ENCODE measurements at places on chromosomes 5 and 9.

DNA sequence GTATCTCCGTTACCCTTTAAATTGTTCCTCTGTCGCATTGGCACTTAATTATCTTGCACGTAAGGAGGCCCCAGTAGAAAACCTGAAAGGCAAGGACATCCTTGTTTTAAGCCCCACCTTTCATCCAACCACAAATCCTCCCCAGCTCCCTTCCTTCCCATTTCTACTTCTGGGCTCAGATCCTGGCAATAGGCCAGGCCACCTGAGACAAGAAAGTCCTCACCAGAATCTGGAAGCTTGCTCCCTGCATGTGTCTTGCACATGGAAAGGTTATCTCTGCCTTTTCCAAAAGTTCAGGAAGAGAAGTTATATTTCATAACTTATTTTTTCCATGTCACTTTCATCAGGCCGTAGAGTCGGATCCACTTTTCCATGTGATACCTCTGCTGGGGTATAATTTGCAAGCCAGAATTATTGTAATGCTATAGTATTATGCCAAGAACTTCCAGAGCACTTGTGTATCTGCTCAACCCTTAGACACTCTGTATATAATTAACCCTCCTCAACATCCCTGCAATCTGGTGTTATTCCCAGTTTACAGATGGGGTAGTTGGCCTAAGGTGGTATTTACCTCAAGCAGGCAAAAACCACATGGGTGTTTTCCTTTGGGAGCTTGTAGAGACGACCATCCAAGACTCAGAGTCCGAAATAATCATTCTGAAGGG is 2.6 kb upstream of the SHB start:
- H3K27me3 ChIP-seq: no peaks in the 10 kb centered on the region
- no peaks in the 10 kb centered on the region for H3K4me1 ChIP-seq
- no peak for DNase-seq
- H3K4me3 ChIP-seq: no peak overlapping the region
- peaks cover 35% of the 10 kb centered on the region for H3K36me3 ChIP-seq

DNA sequence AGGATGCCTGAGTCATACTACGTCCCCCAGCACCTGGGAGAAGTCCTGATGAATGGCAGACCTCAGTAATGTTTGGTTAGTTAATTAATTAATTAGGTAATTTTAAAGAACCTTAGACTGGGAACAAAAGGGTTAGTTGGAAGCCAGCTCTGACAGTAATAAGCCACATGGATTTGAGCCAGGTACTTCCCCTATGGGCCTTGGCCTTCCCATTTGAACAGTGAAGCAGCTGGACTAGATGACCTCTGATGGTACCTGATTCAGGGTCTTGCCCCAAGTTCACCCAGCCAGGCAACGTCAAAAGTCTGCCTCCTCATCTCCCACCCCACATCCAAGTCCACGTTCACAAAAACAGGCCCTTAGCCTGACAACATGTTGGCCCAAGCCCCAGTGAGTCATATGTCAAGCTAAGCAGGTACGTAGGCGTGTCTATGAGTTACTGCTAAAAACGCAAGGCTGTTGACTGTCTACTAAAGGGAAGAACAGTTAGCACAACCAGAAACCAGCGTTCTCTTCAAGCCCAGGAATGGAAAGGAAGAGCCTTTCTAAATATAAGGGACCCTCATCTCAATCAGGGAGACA is 303.2 kb downstream of the ACTL7B start:
- peak overlapping the region; percentile 94 for H3K27ac ChIP-seq
- H3K4me3 ChIP-seq: peak overlapping the region; percentile 37
- peaks cover 9% of the 10 kb centered on the region for H3K36me3 ChIP-seq
- peak; percentile 57 for DNase-seq

DNA sequence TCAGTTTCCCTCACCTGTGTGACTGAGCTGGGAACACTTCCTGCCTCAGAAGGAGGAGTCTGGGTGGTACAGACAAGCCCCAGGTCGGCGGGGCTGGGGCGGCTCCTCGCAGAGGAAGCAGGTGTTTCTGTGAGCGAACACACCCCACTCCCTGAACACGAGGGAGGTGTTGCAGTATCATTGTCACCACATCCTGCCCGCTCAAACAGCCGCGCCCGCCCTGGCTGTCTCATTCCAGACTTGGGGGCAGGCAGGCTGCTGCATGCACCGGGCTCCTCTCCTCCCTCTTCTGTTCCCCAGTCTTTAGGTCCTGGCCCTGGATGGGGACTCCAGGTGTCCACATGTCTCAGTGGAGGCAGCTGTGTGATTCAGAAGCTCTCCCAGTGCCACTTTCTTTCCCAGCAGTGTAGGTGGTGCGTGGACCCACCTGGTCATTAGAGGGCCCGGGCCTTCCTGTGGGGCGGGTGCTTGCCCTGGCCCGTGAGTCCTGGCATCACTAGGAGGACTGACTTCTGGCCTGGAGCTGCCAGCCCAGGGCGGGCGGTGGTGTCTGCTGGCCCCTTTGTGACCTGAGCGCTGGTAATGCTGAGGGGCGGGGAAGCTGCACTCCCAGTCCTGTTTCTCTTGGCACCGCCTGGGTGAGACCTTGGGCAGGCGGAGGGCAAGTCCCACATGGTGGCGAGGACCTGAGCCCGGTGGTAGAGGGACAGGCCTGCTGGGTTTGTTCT is 18.3 kb upstream of the PHYHD1 start:
- H3K36me3 ChIP-seq: peaks cover 15% of the 10 kb centered on the region
- peak overlapping the region; percentile 83 for H3K27ac ChIP-seq
- H3K4me1 ChIP-seq: peaks cover 9% of the 10 kb centered on the region

DNA sequence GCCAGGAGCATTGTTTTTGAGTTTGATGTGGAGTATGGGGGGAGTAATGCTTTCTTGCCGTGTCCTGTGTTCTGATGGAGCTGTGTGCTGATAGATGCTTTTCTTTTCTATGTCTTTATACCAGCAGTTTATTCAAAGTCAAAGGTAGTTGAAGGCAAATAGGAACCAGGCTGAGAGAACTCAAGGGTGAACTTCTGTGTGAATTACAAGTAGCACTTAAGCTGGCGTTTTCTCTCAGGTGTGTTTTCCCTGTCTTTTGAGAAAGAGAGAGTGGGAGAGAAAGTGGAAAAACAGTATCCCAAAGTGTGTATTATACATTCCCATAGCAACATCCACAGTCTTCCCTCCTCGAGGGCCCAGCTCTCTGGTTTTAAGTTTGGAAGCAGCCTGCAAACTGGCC is 1.5 kb downstream of the TNFAIP8 start:
- H3K4me1 ChIP-seq: peaks cover 83% of the 10 kb centered on the region
- H3K27me3 ChIP-seq: no peaks in the 10 kb centered on the region
- peaks cover 11% of the 10 kb centered on the region for H3K36me3 ChIP-seq
- peak overlapping the region; percentile 96 for H3K4me3 ChIP-seq
- DNase-seq: no peak

- no peak for DNase-seq
- no peaks in the 10 kb centered on the region for H3K36me3 ChIP-seq
- H3K27ac ChIP-seq: no peak overlapping the region
- peaks cover 34% of the 10 kb centered on the region for H3K27me3 ChIP-seq
- H3K4me3 ChIP-seq: no peak overlapping the region
- H3K4me1 ChIP-seq: no peaks in the 10 kb centered on the region
Observed at GRCh38 chr9:133543772-133544467, 9.4 kb downstream of the ADAMTSL2 start.

GRCh38 chr9:17488662-17489061 is 90.2 kb upstream of the SH3GL2 start:
- DNase-seq: no peak
- no peaks in the 10 kb centered on the region for H3K36me3 ChIP-seq
- no peak overlapping the region for H3K27ac ChIP-seq
- H3K27me3 ChIP-seq: no peaks in the 10 kb centered on the region

DNA sequence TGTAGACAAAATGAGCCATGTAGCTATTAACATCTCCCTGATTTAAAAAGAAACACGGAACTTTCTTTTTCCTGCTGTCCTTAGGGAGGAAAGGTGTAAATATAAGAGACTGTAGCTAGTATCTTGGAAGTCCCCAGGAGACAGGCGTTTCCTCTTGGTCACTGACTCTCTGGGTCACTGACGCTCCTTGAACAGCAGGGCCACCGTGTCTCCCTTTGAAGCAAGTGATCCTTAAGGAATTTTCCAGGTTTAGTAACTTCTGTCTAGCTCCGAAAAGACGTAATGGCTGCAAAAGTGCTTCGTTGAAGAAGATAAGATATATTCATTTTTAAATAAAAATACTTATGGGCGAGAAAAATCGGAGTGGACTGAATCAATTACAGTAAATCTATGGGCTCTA is 745 bp upstream of the CLTA start:
- peaks cover 25% of the 10 kb centered on the region for H3K36me3 ChIP-seq
- H3K27ac ChIP-seq: peak overlapping the region; percentile 92
- DNase-seq: no peak
- H3K27me3 ChIP-seq: no peaks in the 10 kb centered on the region

DNA sequence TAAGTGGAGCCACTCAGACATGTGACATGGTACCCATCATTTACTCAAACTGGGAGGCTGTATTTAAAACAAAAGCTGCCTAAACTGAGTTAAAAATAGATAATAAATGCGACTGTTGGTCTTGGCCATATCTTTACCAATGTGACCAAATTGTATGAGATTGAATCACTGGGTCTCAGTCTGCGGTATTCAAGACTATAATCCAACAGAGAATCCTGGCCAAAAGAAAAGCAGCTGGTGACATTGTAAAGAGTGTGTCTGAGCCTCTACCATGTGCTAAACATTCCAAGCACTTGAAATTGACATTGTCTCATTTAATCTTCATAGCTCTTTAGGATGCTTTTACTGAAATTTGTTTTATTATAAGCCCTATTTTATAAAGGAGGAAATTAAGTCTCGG is 282.6 kb downstream of the ZNF608 start:
- no peak overlapping the region for H3K27ac ChIP-seq
- H3K4me3 ChIP-seq: no peak overlapping the region
- no peaks in the 10 kb centered on the region for H3K27me3 ChIP-seq
- H3K4me1 ChIP-seq: no peaks in the 10 kb centered on the region
- no peak for DNase-seq

DNA sequence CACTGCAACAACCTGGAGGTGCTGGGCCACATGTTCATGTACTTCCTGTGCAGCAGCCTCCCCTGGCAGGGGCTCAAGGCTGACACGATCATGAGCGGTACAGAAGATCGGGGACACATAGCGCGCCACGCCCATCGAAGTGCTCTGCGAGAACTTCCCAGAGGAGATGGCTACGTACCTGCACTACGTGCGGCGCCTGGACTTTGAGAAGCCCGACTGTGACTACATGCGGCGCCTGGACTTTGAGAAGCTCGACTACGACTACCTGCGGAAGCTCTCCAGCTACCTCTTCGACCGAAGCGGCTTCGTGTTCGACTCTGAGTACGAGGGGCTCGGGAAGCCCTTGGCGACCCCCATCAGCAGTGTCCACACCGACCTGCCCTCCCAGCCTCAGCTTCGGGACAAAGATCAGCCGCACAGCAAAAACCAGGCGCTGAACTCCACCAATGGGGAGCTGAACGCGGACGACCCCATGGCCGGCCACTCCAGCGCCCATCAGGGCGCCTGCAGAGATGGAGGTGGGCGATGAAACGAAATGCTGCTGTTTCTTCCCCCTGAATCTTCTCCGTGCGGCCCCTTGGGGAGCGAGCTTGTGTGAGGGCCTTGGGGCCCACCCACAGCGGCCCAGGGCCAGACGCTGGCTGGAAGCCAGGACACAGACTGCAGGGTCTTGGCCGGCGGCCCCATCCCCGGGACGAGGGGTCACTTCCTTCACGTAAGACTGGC is 56.5 kb downstream of the JAK2 start:
- no peaks in the 10 kb centered on the region for H3K4me1 ChIP-seq
- no peaks in the 10 kb centered on the region for H3K27me3 ChIP-seq
- H3K4me3 ChIP-seq: no peak overlapping the region
- H3K36me3 ChIP-seq: no peaks in the 10 kb centered on the region
- H3K27ac ChIP-seq: no peak overlapping the region
- no peak for DNase-seq

DNA sequence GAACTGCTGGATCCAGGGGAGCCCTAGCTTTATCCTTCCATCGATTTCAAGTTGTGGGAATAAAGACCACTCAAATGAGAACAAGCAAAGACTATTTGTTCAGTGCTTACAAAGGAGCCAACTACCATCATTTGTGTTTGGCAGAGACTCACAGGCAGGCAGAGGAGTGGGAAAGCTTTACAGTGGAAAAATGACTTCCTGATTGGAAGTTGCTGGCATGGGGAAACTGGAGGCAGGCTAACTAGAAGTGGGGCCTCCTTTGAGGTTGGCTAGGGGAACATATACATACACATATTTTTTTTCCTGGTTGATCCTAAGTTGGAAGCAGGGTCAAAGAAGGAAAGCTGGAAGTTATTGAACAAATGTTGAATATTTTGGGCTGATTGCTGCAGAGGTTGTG is 121.7 kb downstream of the ACTBL2 start:
- H3K36me3 ChIP-seq: no peaks in the 10 kb centered on the region
- no peaks in the 10 kb centered on the region for H3K27me3 ChIP-seq
- no peak overlapping the region for H3K4me3 ChIP-seq
- peaks cover 14% of the 10 kb centered on the region for H3K4me1 ChIP-seq

DNA sequence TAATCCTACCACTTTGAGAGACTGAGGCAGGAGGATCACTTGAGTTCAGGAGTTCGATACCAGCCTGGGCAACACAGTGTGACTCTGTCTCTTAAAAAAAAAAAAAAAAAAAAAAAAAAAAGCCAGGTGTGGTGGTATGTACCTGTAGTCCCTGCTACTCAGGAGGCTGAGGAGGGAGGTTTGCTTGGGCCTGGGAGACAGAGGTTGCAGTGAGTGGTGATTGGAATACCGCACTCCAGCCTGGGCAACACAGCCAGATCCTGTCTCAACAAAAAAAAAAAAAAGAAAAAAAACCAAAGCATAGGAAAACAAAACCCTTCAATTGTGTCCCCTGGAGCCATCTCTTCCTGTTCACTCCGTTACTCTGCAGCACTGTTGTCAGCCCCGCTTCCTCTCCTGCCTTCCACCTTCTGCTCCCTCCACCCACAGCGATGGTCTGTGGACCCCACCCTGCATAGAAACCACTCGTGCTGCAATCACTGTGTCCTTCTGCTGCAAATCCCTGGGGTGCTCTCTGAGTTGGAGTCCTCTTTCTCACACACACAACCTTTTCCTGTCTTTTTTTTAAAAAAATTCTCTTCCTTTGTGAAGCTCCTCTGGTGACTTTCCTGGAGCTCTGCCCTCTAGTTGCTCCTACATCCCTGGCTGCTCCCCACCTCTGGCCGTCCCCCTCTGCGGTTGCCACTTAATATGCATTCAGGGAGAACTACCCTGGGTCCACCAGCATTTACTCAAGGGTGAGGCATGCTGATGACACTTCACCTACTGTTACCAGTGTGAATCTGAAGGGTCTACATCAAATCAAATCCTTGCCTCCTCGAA is 22.2 kb downstream of the CCT5 start:
- H3K36me3 ChIP-seq: peaks cover 4% of the 10 kb centered on the region
- no peak overlapping the region for H3K4me3 ChIP-seq
- peaks cover 4% of the 10 kb centered on the region for H3K4me1 ChIP-seq
- DNase-seq: no peak
- no peak overlapping the region for H3K27ac ChIP-seq

- H3K36me3 ChIP-seq: no peaks in the 10 kb centered on the region
- H3K27me3 ChIP-seq: no peaks in the 10 kb centered on the region
- H3K27ac ChIP-seq: no peak overlapping the region
- H3K4me1 ChIP-seq: no peaks in the 10 kb centered on the region
- no peak overlapping the region for H3K4me3 ChIP-seq
Observed at GRCh38 chr5:29800752-29801151, 1392.7 kb upstream of the CDH6 start.

- H3K4me3 ChIP-seq: no peak overlapping the region
- H3K27me3 ChIP-seq: peaks cover 21% of the 10 kb centered on the region
- no peaks in the 10 kb centered on the region for H3K36me3 ChIP-seq
- H3K4me1 ChIP-seq: no peaks in the 10 kb centered on the region
Observed at GRCh38 chr5:167311340-167311739, 980.1 kb upstream of the WWC1 start.

- no peaks in the 10 kb centered on the region for H3K36me3 ChIP-seq
- H3K27ac ChIP-seq: no peak overlapping the region
- no peak for DNase-seq
- H3K4me3 ChIP-seq: no peak overlapping the region
Observed at GRCh38 chr5:61455179-61456006, 123.3 kb downstream of the ZSWIM6 start.
